NCI-H226 (cell line): ENCODE measurements at places on chromosomes 3 and 15.

DNA sequence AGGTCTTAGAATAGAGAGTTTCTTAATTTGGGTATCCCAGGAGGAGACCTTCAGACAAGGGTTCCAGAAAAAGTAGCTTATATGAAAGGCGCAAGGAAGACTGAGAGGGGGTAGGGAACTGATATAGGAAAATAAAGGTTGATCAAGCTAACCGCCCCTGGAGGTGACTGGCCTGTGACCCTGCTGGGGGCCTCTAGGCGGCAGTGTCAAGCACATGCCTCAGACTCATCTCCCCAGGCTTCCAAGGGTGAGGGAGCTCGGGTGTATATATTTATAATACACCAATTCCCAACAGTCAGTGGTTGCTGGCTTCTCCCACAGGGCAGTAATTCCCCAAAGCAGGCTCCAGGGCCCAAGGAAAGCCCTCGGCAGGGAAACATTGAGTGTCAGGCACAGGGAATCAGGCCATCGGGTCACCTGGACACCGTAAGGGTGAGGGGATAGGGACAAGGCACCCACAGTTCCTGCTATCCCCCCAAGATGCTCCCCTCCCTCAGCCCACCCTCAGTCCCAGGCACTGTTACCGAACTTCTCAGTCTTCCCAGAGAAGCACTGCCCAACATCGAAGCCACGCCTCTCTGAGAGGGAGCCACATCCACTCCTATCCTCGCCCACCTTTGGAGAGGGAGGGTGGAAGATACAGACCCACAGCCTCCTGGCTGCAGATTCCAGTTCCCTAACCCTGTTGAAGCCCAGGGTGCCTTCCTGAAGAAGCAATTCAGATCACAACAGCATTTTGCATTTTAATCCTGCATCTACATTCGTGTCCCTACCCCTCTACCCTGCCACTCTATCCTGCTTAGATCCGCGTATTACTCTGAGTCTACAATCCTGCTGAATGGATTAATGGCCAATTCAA lies 19.5 kb upstream of the CAV3 start:
- DNase-seq = no peak

GRCh38 chr15:51270706-51271105 lies 67.7 kb downstream of the CYP19A1 start:
- DNase-seq = no peak

GRCh38 chr3:132675408-132675807 lies 15.3 kb downstream of the UBA5 start:
- DNase-seq = no peak

DNA sequence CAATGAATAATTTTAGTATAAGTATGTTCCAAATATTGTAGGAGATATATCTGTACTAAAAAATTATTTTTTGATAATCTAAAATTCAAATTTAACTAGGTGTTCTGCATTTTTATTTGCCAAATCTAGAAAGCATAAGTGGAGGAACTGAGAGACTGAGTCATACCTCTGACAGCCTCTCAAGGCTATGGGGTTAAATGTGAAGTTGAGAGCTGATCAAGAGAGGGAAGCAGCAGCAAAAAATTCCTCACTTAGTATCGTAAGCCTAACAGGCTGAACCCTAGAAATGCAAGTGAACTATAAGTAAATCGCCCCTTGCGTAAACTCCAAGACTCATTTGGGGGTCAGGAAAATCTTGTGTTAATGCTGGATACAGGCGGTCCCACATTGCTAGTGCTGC lies 12.8 kb upstream of the TOPAZ1 start:
- no peak for DNase-seq

DNA sequence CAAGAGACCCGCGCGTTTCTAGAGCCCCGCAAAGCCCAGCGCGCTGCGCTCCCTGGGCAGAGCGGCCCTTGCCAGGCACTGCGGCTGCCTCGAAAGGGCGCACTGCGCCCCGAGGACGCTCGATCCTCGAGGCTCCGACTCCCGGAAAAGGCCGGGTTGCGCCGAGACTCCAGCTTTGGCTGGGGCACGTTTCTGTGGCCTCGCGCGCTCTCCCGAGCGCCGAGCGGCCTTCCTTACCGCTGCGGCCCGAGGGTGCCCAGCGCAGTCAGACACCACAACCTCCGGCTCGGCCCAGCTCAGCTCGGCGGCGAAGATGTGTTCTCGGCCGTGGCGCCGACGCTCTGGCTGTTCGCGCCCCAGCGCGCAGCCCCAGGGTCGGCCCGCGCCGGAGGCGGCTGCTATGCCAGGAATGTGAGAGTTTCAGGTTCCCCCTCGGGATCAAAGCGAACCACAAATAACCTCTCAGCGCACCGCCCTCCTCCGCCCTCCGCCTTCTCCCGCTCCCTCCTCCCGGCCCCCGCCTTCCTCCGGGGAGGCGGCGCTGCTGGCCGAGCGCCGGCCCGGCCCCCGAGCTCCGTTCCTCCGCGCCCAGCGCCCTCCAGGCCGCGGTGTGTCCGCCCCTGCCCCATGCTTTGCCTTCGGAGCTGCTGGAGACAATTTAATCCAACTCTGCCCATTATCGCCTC lies at the start of gene AMOTL2:
TSS of gene AMOTL2 (minus strand) at position 343 of the 686 bp plus-strand sequence. CDS start 3,014 bp downstream, outside the sequence.
- peak; percentile 83 for DNase-seq

- no peak for DNase-seq
These were observed 250.9 kb downstream of the PLCL2 start for GRCh38 chr3:17135696-17136095.

DNA sequence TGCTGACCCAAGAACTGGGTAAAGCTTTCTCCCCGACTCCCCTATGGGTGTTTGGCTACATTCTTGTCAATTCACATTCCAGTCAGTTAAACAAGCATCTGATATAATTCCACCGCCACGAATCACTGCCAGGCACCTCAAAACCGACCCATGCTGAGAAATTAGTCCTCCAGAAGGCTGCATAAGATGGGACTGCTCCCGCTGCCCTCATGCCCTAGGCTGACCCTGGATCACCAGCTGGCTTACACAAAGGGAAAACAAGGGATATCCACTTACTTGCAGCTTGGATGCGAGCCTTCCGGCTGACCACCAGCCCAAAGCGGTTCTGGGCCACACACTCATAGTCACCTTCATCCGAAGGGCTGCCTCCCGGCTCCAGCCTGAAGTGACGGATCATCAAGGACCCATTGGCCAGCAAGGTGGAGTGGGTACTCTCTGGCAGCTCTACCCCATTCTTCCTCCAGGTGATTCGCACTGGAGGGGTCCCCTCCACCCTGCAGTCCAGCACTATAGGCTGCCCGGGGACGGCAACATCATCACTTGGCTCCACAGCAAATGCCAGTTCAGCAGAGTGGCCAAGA lies 2.9 kb downstream of the IGDCC3 start:
- peak; percentile 28 for DNase-seq

- DNase-seq = no peak
These were observed 22.8 kb upstream of the C3orf22 start for GRCh38 chr3:126581569-126581968.

DNA sequence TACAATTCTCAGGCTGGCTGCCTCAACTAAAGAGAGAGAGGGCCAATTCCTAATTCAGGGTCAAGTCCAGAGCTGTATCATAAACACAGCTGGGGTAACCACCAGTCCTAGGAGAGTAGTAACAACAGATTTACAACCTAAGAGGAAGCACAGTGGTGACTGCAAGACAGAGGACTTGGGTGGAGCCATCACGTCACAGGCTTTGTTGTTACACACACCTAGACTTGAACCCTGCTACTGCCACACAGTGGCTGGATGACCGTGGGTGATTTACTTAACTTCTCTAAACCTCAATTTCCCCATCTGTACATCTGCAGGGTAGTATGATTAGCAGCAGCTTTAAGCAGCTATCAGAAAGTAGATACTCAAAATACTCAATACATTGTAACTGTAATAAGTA lies 78.6 kb downstream of the MYLK start:
- DNase-seq = no peak

DNA sequence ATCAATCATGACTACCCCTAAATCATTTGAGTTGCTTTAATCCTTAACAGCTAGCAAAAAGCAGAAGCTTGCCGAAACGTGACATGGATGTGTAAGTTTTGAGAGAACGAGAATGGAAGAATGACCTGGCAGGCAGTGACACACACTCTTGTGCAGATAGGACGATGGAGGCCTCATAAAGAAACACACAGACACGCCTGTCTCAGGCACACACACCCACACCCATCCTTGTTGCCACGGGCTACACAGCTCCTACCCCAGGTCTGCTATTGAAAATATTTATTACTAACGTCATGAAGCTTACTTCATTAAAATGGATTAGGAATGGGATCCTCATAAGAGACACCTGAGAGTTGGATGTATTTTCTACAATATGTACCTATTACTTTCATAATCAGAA lies 8.5 kb downstream of the MYO5C start:
- no peak for DNase-seq

DNA sequence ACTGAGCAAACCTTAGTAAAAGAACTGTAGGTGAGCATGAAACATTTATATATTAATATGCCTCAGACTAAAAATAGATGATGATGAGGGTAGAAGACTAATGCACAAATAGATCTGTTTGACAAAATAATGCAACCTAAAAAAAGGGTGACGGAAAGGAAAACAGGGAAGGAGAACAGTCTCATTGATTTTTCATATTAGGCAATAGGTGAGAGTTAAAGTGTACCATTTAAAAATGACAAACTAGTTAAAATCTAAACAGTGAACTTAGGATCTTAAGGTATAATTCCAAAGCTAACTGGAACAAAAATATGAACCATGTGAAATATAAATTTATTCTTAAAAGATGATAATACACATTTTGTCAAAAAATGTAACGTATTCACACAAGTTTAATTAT lies 1347.6 kb downstream of the SI start:
- DNase-seq = no peak

- no peak for DNase-seq
These were observed 103.7 kb downstream of the PEX5L start for GRCh38 chr3:179933080-179933479.

- DNase-seq = no peak
These were observed 135.6 kb downstream of the DUT start for GRCh38 chr15:48466820-48467219.
